ENCODE measurements at places on chromosomes 1 and 21.

GRCh38 chr1:59520194-59520593 lies 223.3 kb downstream of the FGGY start:
- DNase-seq = no peak

- no peak for DNase-seq
Measured at GRCh38 chr1:172477216-172477615, 33.3 kb upstream of the PIGC start.

DNA sequence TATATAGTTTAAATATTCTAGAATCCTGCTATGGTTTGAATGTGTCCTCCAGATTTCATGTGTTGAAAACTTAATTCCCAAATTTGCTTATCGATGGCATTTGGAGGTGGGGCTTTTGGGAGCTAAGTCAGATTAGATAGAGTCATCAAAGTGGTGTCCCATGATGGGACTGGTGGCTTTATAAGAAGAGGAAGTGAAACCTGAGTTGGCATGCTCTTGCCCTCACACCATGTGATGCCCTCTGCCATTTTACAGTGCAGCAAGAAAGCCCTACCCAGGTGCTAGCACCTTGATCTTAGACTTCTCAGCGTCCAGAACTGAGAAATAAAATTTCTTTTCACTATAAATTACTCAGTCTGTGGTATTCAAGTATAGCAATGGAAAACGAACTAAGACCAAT lies 111.3 kb downstream of the TGFB2 start:
- peak; percentile 91 for DNase-seq

DNA sequence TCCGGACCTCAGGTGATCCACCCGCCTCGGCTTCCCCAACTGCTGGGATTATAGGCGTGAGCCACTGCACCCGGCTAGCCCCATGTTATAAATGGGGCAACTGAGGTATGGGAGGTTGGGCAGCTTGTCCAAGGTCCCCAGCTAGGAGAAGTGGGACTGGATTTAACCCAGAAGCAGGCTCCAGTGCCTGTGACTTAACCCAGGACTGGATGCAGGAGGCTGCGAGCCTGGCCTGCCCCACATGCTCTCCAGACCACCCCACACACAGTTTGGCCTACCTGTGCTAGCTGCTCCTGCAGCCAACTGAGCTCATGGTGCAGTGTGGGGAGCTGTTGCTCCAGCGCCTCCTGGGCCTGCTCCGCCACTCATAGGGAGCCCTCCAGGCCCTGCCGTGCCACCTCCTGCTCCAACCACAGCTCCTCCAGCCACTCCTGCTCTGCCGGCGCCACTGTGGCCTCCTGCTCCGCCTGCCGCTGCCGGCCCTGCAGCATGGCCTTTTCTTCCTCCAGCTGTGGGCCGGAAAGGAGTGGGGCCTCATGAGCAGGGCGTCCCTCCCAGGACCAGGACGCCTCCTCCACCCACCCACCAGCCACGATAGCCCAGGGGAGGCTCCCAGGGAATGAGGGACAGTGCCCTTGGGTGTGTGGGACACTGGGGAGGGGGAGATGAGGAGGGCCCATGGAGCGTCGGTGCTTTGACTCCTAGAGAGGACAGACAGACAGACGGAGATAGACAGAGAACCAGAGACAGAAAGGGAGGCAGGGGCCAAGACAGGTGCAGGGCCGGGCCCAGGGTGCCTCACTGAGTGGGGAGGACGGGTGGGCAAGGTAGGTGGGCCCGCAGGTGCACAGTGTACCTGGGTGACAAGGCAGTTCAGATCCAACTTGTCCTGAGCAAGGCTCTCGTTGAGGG lies 12.4 kb upstream of the NBPF1 start:
- no peak for DNase-seq

GRCh38 chr1:212291505-212292134 lies 6.4 kb downstream of the PPP2R5A start:
- DNase-seq = peak; percentile 82

- DNase-seq = peak; percentile 57
Measured at GRCh38 chr1:33055210-33056008, 18.7 kb upstream of the AK2 start.

DNA sequence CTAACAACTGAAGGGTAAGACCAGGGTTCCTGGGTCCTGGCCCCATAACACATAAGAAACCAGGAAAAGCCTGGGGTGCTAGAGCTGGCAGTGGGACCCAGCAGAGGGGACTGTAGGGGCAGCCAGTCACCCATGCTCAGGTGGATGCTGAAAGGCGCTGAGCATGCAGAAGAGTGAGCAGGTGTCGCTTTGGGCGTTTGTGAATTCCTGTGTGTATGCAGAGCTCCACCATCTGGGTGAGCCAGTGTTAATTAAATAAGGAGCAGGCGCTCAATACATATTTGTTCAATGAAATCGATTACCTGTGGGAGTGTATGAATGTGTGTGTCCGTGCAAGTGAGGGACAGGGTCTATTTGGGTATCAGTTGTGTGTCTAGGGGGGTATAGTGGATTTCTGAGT lies 499 bp downstream of the C1QA start:
- no peak for DNase-seq

DNA sequence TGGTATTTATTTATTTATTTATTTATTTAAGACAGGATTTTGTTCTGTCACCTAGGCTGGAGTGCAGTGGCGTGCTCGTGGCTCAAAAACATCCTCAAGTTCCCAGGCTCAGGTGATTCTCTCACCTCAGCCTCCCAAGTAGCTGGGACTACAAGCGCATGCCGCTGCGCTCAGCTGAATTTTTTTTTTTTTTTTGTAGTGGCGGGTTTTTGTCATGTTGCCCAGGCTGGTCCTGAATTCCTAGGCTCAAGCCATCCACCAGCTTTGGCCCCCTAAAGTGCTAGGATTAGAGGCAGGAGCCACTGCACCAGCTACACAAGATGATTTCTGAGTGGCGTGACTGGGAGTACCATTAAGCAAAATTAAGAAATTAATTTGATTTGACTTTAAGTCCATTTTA lies 31.7 kb downstream of the CNST start:
- DNase-seq = no peak

GRCh38 chr1:8554956-8555534 lies 237.1 kb downstream of the SLC45A1 start:
- no peak for DNase-seq

GRCh38 chr1:71273334-71273733 lies 192.5 kb upstream of the ZRANB2 start:
- no peak for DNase-seq

GRCh38 chr1:200363264-200363933 lies 46.4 kb downstream of the ZNF281 start:
- DNase-seq = no peak

- no peak for DNase-seq
Measured at GRCh38 chr1:7690076-7690475, 81.0 kb upstream of the VAMP3 start.
